Activated CD4-positive, alpha-beta T cell treated with anti-CD3 and anti-CD28 coated beads for 48 hours (primary cell): ENCODE measurements at places on chromosomes 1 and 21.

GRCh38 chr1:47411436-47411835, 4.6 kb upstream of the FOXE3 start:
- no peak for DNase-seq

GRCh38 chr21:34968414-34969333, 80.4 kb downstream of the RUNX1 start:
- peak; percentile 72 for DNase-seq

DNA sequence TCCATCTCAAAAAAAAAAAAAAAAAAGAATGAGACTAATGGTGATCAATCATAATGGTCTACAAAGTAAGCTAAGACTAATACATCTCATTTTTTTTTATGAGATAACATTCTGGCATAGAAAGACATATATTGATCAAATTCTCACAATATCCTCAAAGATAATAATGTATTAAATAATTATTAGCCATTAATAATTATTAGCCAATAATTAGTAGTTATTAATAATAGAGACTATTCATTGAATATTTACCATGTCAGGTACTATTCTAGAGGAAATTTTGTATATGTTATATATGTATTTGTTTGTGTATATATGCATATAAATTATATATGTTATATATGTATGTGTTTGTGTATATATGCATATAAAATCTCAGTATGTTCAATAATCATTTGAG, 137.7 kb upstream of the PTBP2 start:
- no peak for DNase-seq

DNA sequence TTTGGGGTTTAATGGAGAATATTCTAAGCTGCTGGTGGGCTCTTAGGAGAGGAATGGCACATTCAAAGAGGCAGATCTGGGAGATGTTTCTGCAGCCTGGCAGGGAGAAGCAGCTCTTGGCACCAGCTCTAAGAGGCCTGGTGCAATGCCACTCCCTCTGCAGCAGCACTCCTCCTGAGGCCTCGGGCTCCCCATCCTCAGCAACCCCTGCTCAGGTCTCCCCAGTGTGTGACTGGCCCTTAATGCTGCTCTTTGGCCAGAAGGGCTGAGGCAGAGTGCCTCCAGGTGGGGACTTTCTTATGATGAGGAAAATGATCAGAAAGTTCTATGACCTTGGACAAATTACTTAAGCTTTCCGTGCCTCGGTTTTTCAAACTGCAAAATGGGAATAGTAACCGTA, 55.5 kb downstream of the MAB21L3 start:
- DNase-seq, result no peak

DNA sequence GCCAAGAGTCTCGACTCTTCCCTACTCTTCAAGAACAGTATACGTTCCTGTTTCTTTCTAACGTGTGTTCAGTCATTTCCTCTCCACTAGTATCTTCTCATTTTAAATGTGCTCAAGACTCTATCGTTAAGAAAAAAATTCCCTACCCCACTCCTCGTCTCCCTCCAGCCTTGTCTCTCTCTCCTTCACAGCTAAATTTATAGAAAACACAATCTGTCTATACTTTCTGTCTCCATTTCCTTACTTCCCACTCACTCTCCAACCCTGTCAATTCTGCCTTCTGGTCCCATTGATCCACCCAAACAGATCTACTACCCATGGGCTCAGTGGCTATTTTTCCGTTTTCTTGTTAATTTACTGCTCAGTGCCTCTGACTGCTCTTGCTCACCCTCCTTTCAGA, 75.3 kb downstream of the CSMD2 start:
- no peak for DNase-seq

- no peak for DNase-seq
Measured at GRCh38 chr1:91091812-91092211, 70.0 kb upstream of the ZNF644 start.

- no peak for DNase-seq
Measured at GRCh38 chr1:248852481-248853405, 6.1 kb downstream of the ZNF692 start.
